ENCODE measurements at places on chromosomes 12 and 14.

- no peak for DNase-seq
These were observed 33.0 kb downstream of the EMP1 start for GRCh38 chr12:13229504-13229903.

DNA sequence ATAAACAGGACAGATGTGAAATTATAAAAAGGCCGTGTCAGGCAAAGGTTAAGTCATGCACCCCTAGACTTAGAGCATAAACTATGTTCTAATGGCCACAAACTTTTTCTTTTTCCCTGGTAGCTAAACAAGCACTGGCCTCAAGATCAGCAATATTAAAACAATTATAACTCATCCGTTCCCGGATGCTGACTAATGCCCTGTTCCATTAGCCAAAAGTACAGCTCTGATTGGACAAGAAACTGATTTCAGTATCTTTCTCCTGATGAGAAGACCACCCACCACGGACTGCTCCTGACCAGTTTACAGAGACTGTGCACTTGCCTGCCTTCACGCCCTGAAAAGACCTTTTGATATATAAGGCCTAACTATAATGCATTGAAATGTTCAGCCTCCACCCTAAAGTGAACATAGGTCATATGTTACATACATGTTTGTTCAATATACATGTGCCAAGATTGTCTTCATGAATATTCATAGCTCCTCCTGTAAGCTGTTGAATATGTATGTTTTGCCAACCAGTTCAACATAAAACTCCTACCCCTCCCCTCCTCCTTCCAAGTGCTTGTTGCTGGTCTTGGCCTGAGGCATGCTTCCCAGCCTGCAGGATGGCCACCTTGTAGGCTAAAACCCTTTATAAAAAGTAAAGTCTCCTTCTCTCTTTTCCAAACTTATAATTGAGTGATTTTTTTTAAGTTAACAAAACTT, 162.0 kb downstream of the IPO8 start:
- no peak for DNase-seq

GRCh38 chr12:98408681-98409080, 106.7 kb upstream of the TMPO start:
- DNase-seq, result no peak

DNA sequence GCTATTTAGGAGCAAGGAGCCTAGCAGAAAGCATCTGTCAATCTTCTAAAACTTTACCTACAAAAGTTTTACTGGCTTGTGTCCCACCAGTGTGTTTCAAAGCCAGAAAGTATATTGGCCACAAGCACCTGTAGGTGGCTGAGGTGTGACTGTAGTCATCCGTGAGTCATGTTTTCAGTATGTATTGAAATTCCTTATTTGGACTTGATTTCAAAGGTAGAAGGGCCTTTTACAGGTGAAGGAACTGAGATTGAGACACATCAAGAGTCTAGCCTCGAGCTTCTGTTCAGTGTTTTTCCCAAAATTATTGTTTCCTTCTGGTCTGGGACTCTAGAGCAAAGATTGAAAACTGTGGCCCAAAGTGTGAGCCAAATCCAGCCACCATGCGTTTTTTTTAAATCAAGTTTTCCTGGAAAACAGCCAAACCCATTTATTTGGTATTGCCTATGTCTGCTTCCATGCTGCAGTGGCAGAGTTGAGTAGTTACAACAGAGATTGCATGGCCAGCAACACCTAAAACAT, 195.3 kb upstream of the BCL2L14 start:
- DNase-seq, result peak; percentile 32

DNA sequence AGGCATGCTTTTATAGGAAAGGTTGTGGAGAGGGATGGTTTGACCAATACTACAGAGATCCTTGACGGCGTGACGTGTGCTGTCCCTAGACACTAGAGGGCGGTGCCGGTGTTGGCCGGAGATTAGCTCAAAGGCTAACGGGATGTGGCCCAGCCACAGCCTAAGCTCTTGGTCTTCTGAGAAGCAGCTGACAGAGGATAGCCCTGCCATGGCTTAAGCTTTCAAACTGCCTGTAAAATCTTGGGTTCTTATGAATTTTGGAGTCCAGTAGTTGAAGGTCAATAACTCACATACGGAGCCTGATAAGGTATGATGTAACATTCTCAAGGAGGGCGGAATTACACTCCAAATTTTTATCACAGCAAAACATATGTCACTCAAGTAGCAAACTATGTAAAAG, 515.7 kb upstream of the ATXN7L3B start:
- DNase-seq, result peak; percentile 63

DNA sequence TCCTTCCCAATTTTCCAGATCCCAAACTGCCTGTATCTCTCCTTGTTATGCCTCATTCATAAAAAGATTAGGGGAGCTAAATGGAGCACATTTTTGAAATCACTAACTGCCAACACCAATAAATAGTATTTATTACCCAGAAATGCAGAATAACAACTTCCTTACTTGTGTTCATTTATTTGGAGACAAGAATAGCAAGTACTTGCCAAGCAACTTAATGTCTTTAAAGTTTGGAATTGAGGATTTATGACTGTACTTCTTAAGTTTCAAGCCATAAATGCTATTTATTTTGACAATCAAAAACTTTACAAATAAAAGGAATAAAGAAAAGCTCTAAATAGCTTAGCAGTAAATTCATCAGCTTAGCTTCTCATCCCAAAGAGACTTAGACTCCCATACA, 626.1 kb upstream of the NOVA1 start:
- DNase-seq, result no peak

GRCh38 chr12:42923583-42923982, 334.0 kb upstream of the PRICKLE1 start:
- no peak for DNase-seq

DNA sequence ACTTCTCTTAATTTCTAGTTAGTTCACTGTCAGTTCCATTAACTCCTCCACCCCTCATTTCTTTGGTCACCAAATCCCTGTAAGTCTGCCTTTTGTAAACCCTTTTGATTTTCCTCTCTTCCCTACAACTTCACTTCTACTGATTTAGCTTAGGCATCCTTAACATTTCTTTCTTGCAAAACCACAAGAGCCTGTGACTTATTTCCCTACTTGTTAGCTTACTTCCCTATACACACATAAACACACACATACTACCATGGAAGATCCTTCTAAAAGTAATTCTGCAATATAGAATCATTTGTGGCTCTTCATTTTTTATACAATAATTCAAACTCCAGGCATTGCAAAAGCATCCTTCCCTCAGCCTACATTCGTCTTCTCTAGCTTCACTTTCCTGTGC, 494.3 kb upstream of the USP15 start:
- DNase-seq, result no peak

DNA sequence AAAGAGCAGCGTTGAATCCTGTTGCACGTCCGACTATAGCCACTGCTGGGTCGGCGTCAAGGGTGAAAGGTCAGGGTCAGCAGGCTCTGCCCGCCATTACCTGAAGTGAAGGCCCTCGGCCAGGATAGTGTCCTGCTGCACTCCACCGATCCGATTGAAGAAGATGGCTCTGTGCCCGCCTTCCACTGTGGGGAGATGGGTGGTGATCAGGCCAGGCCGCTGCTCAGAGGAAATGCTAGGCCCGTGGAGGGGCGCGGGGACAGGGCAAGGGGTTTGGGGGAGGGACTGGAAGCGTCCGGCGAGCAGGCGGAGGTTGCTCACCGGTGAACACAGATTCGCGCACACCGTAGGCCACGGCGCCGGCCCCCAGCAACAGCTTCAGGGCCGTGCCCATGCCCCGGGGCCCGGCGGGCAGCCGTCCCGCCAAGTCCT, 352 bp downstream of the PHB2 start:
- no peak for DNase-seq

- DNase-seq, result no peak
These were observed 46.6 kb downstream of the KSR2 start for GRCh38 chr12:117921929-117922777.

- peak; percentile 59 for DNase-seq
These were observed 133.8 kb upstream of the NUDT4 start for GRCh38 chr12:93243689-93244513.

DNA sequence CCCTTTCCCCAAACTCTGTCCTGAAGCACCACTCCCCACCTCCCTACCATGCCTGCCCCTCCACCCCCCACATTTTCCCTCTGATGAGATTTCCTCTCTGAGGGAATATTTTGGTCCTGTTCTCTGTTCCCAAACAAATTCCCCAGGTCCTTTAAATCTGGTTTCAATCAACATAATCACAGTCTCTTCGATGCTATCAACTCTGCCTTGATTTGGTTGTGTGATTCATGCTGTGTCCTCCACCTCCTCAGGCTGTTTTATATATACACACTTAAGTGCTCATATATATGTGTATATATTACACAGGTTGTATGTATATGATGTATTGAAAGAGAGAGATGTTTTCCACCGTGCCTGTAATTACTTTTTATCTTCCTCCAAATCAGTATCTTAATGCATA, 36.0 kb downstream of the NTF3 start:
- DNase-seq, result no peak

- no peak for DNase-seq
These were observed 12.1 kb downstream of the MCRS1 start for GRCh38 chr12:49555631-49556390.

- DNase-seq, result no peak
These were observed 2.4 kb upstream of the SIX6 start for GRCh38 chr14:60506462-60506984.

GRCh38 chr12:27293463-27293862, 39.2 kb upstream of the BMAL2 start:
- DNase-seq, result peak; percentile 35

GRCh38 chr14:94180655-94181271, 6.6 kb downstream of the PPP4R4 start:
- peak; percentile 50 for DNase-seq

GRCh38 chr14:26286081-26286912, 311.5 kb downstream of the NOVA1 start:
- no peak for DNase-seq

DNA sequence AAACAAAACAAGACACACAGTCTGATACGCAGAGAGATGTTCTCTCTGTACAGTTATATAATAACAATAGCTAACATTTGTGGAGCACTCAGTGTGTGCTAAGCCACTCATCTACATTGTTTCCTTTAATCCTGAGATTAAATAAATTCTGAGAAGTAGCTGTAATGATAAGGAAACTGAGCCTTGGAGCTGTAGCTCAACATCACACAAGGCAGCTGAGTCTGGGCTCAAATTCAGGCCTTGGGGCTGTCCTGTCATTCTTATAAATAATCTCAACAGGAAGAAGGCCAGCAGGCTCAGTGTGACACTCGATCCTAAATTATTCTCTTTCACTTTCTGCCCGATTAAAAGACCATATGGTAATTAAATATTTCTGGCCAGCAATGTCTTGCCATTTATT, 24.5 kb downstream of the CDKN1B start:
- DNase-seq, result no peak

GRCh38 chr12:93365616-93366405, 11.9 kb upstream of the NUDT4 start:
- DNase-seq, result no peak

DNA sequence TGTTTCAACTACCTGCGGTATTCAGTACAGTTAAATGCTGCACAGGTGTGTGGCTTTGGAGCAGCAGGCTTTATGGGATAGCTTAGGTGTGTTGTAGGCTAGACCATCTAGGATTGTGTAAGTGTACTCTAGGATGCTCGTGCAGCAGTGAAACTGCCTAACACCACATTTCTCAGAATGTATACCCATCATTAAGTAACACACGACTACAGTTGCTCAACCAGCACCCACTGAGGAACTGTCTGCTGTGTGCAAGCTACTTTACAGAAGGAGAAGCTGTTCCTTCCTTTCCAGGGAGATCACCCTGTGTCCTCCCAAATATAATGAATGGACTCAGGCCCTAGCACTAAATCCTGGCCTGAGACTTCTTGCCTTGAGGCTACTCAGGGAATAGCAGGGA, 94.8 kb downstream of the SLC24A4 start:
- no peak for DNase-seq

DNA sequence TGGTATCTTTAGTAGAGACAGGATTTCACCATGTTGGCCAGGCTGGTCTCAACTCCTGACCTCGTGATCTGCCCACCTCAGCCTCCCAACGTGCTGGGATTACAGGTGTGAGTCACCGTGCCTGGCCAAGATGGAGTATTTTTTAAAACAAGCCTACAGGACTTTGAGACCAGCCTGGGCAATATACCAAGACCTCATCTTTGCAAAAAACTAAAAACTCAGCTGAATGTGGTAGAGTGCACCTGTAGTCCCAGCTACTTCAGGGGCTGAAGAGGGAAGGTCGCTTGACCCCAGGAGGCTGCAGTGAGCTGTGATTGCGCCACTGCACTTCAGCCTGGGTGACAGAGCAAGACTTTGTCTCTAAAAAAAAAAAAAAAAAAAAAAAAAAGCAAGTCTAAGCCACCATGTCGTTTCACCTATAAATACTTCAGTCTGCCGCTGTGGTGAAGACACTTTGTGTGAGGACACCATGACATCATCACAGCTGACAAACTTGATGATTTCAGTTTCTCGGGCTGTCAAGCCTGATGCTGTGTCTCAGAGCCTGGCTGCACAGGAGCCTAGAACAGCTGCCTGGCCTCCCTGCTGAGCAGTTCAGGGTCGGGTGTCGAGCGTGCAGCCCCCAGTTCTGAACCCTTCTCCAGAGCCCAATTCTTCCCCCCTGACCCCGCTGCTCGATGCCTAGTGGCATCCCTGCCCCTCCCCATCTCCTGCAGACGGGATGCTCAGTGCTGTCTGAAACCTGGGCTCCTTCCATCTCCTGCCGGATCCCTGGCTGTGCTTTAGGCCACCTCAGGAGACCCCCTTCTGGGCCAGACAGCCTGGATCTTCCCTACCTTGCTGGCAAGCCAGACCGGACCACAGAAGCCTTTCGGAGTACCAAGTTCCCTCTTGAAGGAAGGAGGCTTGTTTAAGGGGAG, 119.2 kb upstream of the EVL start:
- DNase-seq, result no peak

GRCh38 chr12:13981296-13981962, at the start of gene GRIN2B:
GRIN2B (minus strand) TSS chr12:13981602; CDS start chr12:13866208, 115,394 bp downstream.
- no peak for DNase-seq

- DNase-seq, result no peak
These were observed 752.2 kb downstream of the FSCB start for GRCh38 chr14:43754838-43755237.

GRCh38 chr12:6824085-6824775, 2.6 kb downstream of the GPR162 start:
- no peak for DNase-seq

GRCh38 chr12:57243521-57244311, 7.3 kb downstream of the STAC3 start:
- DNase-seq, result peak; percentile 67

GRCh38 chr12:98780261-98780660, 135.2 kb downstream of the APAF1 start:
- peak; percentile 40 for DNase-seq

DNA sequence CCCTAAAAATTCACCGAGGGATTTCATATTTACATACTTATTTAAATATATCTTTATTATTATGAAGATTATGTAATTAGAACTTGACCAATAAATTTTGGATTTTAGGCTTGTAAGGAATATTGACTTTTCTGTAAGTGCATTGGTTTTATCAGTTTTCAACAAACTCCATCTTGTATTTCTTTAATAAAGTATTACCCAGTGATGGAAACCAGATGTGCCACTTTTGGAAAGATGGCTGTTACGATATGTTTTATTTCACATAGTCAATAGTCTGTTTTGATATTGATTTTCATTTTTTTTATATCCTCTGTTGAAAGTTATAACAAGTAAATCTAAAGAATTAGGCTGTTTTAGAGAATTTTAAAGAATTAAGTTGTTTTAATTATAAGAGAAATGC, 1.8 kb downstream of the MON2 start:
- no peak for DNase-seq

All from fibroblast of skin of scalp (primary cell).